Vagina (tissue), 2 donors: ENCODE measurements at places on chromosomes 3 and 15.

GRCh38 chr3:136543385-136543784, 208.8 kb downstream of the STAG1 start:
- no peak for DNase-seq

GRCh38 chr15:78982736-78983135, 37.9 kb upstream of the CTSH start:
- no peak for DNase-seq

- DNase-seq, result no peak
Measured at GRCh38 chr3:112634786-112635541, 6.0 kb downstream of the CCDC80 start.

GRCh38 chr15:40871749-40872617, 2.1 kb downstream of the RHOV start:
- no peak for DNase-seq

DNA sequence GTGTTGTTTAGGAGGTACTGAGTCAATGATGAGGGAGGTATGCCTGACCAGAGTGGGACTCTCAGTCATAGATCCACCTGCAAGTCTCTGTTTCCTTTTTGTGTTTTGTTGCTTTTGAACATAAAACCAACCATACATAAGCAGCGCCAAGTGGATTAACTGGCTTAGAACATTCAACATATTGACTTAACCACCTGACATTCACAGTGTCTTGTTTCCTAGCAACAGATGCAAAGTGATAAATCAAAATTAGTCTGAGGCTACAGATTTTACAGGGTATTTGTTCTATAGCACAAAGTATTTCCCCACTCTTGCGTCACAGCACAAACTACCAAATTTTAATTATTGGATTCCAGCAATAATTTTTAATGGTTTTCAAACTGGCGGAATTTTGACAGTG, 283.8 kb downstream of the BBX start:
- no peak for DNase-seq

- no peak for DNase-seq
Measured at GRCh38 chr15:77584201-77584600, 48.5 kb downstream of the LINGO1 start.

DNA sequence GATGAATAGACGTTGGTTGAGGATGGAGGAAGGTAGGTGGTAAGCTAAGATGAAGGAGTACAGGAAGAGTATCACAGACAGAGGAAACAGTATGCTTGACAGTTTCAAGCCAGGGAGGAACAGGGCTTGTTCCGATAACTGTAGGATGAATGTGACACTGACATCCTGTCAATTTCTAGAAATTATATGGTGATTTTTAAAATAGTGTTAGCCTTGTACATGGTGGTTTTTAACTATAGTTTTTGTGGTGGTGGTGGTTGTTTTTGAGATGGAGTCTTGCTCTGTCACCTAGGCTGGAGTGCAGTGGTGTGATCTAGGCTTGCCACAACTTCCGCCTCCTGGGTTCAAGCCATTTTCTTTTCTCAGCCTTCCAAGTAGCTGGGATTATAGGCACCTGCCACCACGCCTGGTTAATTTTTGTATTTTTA, 92.8 kb downstream of the FNDC3B start:
- no peak for DNase-seq

GRCh38 chr3:128408693-128409623, 57.7 kb downstream of the DNAJB8 start:
- DNase-seq, result no peak

GRCh38 chr15:91522605-91523332, 330.7 kb upstream of the SLCO3A1 start:
- no peak for DNase-seq

DNA sequence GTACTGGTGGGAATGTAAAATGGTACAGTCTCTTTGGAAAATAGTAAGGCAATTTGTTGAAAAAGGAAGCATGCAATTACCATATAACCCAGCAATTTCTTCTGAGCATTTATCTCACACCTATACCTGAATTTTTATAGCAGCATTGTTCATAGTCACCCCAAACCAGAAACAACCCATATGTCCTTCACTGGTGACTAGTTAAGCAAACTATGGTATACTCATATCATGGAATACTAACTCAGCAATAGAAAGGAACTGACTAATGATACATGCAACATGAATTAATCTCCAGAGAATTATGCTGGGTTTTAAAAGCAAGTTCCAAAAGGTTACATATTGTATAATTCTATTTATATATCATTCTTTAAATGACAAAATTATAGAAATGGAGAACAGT, 60.2 kb downstream of the TRAT1 start:
- no peak for DNase-seq

DNA sequence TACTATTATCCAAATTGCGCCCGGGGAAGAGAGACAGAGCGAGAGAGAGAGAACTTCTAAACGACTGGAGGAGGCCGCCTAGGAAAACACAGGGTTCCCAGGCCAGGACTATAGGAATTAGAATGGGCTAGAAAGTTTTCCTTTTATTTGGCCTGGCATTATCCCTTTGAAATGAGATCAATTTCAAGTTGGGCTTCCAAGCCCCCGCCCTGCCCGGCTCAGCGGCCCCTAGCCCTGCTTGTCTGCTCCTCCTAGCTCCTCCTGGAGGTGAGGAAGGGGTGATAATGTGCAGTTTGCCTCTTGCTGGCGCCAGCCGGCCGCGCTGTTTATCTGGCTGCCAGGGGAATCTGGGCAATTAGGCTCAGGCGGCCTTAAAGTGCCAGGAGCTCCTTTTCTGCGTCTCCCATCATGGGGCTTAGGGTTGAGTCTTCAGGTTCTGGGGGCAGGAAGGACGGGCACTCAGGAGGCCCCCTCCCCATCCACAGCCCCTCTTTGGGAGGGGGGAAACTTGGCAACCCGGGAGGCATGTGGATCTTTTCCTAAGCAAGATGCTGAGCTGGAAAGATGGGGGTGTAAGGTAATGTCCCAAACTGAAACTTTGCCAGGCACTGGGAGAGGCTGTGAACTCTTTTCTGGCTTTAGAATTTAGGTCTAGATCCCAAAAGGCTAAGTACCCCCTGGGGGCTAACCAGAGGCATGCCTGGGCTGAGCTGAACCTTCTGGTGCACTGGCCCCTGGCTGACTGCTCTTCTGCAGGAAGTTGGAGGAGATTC, 5.5 kb downstream of the SMAD6 start:
- DNase-seq, result no peak

- no peak for DNase-seq
Measured at GRCh38 chr15:75943713-75944215, 40.1 kb downstream of the FBXO22 start.

DNA sequence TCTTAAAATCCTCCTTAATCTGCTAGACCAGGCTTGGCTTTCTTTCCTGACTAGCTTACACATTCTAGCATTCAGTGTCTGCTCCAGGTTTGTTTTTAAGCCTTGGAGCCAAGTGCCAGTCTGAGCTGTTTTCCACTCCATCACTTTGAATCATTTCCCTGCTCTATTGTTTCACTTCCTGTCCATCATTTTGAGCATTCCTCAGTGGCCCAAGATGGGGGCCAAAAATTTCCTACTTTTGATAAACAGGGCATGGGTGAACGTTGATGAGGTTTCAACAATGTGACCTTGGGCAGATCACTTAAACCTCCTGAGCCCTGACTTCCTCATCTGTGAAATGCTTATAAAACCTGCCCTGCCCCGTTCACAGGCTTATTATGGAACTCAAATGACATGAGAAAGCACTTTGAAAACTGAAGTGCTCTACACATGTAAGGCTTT, 4.4 kb downstream of the CYP19A1 start:
- DNase-seq, result no peak

GRCh38 chr3:31462050-31462569, 70.6 kb upstream of the STT3B start:
- no peak for DNase-seq
